M059J (cell line): ENCODE measurements at places on chromosomes 5 and 9.

GRCh38 chr9:117555964-117556629 is 141.2 kb upstream of the ASTN2 start:
- peak; percentile 45 for DNase-seq

DNA sequence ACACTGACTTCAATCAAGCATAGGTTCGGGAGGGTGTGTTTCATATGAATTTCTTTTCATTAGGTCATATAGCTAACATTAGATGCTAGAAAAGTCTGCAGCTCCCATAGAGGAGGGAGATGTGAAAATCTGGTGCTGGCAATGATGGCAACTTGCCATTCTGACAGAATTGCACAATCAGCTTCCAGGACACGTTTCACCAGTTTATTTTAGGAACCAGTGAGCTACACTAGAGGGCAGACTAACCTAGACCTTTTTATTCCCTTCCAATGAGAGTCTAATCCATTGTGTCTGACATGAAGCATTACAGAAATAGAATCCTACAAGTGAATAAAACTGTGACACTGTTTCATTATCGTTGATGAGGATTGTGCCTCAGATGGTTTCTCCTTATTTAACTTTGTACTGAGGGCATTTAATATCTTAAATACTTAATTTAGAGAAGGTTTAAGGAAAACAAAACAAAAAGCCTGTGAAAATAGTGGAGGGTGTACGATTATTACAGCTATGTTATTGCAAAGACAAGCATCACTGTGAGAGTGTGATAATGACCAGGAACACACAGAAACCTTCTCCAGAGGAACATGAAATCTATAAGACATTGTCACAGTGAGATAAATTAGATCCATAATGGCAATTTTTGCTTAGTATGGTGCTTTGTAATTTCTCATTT is 363.3 kb upstream of the RPS23 start:
- DNase-seq = peak; percentile 84

GRCh38 chr5:59847586-59847985 is 45.9 kb downstream of the PDE4D start:
- DNase-seq = no peak

DNA sequence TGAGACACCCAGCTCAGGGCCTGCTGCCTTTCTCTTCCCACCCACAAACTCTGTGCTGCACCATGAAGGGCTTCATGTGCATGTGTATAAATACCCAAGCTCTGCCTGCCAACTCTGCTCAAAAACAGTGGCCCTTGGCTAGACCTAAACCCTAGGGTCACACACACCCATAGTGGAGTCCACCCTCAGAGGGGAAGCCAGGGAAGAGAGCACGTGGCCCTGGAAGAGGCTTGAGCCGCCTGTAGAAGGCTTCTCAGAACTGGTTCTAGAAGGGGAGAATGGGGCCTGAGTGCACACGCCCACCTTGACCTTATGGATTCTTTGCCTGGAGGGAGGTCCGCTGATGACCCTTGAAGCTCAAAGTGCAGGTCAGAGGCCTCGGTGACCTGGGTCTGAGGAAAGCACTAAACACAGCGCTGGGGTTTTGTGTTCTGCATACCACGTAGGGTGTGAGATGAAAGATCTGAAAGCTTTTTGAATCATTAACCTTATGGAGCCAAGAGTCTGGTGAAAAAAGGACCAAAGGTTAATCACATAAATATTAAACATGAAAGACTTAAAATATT is 60.6 kb downstream of the CYFIP2 start:
- DNase-seq = no peak

DNA sequence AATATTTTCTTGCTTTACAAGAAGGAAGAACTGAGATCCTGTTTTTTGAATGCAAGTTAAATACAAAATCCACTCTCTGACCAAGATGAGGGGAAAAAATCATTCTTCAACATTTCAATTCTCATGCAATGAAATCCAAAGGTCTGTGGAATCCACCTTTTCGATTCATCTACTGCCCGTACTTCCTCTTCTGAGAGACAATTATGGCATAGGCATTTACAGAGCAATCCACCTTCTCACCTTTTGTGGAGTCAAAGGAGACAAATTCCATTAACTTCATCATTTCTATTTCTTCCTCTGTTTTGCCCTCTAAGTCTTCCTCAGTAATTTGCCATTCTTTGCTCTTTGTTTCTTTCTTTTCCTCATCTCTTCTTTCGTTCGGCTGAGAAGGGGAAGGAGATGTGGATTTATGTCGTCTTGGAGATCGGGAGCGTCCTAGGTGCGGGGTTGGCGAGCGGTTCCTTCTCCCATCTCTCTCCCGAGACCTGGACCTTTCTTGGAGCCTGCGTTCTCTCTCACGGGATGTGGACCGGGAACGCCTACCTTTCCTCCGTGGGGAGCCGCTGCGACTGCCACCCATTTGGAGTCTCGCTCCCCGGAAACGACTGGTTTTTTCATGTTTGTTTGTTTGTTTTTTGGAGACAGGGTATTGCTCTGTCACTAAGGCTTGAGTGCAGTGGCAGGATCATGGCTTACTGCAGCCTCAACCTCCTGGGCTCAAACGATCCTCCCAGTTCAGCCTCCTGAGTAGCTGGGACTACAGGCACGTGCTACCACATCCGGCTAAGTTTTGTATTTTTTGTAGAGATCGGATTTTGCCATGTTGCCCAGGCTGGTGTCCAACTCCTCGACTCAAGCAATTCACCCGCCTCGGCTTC is 24.3 kb upstream of the AFF4 start:
- DNase-seq = no peak

- DNase-seq = no peak
These were observed 27.5 kb downstream of the GPX3 start for GRCh38 chr5:151047814-151048425.

DNA sequence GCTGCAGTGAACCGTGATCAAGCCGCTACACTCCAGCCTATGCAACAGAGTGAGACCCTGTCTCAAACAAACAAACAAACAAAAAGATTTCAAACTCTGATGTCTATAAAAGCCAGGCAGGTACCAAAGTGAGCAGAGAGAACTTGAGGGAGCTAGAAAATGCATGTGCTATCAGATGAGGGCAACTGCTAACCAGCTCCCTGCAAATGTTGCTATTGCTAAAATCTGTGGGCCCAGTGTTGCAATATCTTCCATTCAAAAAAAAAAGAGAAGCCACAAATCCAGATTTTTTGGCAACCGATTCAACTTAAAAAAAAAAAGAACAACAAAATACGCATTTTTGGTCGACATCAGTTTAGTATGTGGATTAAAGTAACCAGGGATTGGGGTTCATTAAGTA is 5.5 kb downstream of the UBE2D2 start:
- DNase-seq = no peak
